Motor neuron (in vitro differentiated cells): ENCODE measurements at places on chromosomes 7 and 10.

DNA sequence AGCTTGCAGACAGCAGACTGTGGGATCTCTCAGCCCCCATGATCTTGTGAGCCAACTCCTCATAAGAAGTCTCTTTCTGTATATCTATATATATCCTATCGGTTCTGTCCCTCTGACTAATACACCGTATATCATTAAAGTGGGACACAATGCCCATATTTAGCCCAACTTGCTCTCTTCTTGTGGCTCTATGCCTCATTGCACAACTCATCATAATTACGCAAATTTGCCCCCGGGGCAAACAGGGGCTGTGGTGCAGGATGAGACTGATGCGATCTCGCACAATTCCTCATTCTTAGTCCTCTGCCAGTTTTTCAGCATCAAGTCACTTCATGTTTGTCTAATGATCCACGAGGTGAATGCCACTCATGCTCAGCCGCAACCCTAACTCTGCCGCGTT, 183.2 kb downstream of the PRPF18 start:
- ATAC-seq = peak; percentile 36

GRCh38 chr7:41629711-41630111, 73.2 kb downstream of the INHBA start:
- no peak for ATAC-seq

DNA sequence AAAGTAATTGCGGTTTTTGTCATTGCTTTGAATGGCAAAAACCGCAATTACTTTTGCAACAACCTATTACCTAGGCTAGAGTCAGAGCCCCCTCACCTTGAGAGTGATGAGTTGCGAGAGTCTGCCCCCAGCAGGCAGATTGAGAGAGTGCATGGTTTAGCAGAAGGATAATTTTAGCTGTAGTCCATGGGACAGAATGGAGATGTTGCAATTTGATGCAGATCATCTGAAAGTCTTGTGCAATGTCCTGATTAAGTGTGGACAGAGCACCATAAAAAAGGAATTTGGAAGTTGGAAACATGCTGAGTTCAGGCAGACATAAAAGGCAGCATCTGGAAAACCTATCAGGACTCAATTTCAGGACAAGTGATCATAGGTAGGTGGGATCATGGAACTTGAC, 48.7 kb downstream of the GPR141 start:
- no peak for ATAC-seq

DNA sequence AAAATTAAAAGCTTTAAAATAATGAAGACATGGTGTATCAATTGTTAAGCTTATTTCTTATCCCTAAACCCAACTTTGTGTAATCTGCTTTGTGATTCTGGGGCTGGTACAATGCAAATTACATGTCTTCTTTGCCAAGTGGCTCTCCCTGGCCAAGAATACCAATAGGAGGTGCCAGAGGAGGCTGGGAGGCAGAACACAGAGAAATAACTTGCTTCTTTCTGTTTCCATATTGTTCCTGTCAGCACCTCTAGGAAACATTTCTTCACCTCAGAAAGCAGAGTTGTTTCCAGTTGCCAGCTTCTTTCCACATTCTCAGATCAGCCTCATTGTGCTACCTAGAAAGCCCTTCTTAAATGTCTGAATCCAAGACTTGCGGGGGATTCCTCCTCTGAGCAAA, 174.4 kb downstream of the MDFIC start:
- ATAC-seq = no peak

GRCh38 chr7:96100737-96101136, 221.2 kb downstream of the SLC25A13 start:
- peak; percentile 90 for ATAC-seq

- ATAC-seq = no peak
Observed at GRCh38 chr10:112421731-112422130, 25.0 kb downstream of the ZDHHC6 start.

GRCh38 chr10:11286261-11286852, 268.7 kb downstream of the CELF2 start:
- ATAC-seq = no peak
